Naive thymus-derived CD8-positive, alpha-beta T cell (primary cell): ENCODE measurements at places on chromosomes 16 and 17.

DNA sequence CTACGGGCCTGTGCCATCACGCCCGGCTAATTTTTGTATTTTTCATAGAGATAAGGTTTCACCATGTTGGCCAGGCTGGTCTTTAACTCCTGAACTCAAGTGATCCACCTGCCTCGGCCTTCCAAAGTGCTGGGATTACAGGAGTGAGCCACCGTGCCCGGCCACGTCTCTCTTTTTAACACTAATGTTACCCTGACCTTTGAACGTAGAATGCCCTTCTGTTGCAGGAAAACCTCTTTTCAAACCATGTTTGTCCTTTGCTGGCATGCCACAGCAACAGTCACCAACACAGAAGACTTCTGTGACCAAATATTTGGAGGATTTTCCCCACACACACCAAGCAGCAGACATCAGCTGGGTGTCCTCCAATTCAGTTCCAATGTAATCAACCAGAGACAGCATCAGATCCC, 7.8 kb upstream of the HSD17B1 start:
- no peak for DNase-seq

- DNase-seq: no peak
Observed at GRCh38 chr17:62805234-62805633, 2.9 kb downstream of the MARCHF10 start.

GRCh38 chr16:21940570-21940969, 12.6 kb upstream of the UQCRC2 start:
- no peak for DNase-seq

DNA sequence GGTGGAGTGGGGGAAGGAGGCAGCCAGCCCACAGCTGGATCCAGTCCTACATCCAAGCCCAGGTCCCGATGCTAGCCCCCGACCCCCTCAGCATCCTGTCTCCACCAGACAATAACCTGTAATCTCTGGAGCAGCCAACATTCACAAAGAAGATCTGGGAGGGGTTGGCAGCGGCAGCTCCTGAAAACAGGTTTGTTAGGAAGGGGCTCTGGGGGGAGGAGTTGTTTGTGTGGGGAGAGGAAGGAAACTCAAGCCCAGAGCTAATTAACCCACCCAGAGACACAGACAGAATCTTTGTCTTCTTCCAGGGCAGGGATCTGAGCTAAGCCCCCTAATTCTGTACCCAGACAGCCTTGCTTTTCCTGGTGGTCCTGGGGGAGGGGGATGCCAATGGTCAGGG, 4.6 kb upstream of the C17orf113 start:
- no peak for DNase-seq

GRCh38 chr16:27701381-27701780, 151.4 kb downstream of the KATNIP start:
- DNase-seq: no peak

GRCh38 chr17:1593630-1593931, 31.0 kb upstream of the PITPNA start:
- no peak for DNase-seq

DNA sequence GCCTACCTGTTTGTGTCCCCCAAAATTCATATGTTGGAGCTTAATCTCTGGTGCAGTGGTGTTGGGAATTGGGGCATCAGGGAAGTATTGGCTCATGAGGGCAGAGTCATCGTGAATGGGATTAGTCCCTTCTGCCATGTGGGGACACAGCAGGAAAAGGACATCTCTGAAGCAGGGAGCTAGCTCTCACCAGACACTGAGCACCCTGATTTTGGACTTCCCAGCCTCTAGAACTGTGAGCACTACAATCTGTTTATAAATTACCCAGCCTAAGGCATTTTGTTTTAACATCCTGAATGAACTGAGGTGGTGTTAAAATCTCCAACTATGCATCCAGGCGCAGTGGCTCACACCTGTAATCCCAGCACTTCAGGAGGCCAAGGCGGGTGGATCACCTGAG, 206.0 kb downstream of the SEC14L1 start:
- no peak for DNase-seq

GRCh38 chr16:20611975-20612481, 35.9 kb upstream of the ACSM2B start:
- no peak for DNase-seq

- no peak for DNase-seq
Observed at GRCh38 chr16:78127130-78127529, 27.7 kb downstream of the WWOX start.

DNA sequence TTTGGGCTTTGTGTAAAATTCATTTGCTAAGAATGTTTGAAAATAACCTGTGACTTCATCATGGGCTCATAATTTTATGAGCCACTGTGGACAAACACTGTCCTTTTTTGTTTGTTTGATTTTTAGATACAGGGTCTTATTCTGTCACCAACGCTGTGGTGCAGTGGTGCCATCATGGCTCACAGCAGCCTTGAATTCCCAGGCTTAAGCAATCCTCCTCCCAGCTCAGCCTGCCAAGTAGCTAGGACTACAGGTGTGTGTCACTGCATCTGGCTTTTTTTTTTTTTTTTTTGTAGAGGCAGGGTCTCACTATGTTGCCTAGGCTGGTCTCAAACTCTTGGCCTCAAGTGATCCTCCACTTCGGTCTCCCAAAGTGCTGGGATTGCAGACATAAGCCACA, 8.3 kb downstream of the TEX2 start:
- DNase-seq: no peak

- DNase-seq: peak; percentile 52
Observed at GRCh38 chr17:4881761-4882555, 17.4 kb upstream of the C17orf107 start.

DNA sequence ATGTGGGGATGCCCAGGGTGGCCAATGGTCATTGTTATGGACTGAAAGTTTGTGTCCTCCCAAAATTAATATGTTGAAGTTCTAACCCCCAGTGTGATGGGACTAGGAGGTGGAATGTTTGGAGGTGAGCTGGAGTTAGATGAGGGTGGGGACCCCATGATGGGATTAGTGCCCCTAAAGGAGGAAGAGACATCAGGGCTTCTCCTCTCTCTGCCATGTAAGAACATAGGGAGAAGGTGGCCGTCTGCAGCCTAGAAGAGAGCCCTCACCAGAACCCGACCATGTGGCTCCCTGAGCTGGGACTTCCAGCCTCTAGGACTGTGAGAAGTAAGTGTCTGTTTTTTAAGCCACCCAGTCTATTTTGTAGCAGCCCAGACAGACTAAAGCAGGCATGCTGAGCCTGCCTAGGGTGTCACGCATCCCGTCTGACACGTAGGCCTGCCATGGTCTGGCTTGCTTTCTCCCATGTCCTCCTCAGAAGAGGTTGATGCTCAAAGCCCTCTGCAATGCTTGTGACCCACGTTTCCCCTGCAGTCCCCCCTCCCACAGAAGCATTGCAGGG, 4.0 kb upstream of the PRPSAP1 start:
- no peak for DNase-seq

DNA sequence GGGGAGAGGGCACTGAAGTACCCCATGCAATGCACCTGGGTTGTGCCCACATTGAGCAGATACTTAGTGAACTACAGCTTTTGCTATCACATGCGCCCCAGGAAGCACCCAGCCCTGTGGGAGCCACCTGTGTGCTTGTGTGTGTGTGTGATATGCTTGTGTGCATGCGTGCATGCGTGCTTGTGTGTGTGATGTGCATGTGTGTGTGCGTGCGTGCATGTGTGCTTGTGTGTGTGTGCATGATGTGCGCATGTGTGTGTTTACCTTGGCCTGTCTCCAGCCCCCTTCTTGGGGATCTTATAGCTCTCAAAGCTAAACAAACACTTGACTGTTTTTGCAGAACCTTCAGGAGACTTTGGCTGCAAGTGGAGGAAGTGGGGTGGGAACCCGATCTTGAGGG, 841 bp downstream of the C16orf89 start:
- no peak for DNase-seq

- no peak for DNase-seq
Observed at GRCh38 chr16:71826533-71827017, 17.9 kb upstream of the AP1G1 start.

DNA sequence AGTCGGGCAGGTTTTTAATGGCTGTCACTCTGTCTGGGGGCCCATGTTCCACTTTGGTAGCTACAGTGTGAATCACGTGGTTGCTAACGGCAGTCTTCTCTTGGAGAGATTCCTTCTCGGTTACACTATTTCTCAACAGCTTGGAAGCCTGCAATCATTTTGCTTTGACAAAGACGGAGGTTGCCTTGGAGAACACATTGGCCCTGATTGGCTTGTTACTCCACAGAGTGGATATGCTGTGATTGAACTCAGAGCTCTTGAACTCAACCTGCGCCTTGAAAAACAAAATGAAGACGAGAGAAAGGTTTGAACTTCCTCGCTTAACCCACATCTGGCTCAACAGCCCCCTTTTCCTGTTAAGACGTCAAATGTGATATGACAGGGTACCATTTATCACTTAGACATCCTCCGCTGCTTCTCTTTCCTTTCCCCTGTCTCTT, 218.9 kb downstream of the MAF start:
- no peak for DNase-seq

DNA sequence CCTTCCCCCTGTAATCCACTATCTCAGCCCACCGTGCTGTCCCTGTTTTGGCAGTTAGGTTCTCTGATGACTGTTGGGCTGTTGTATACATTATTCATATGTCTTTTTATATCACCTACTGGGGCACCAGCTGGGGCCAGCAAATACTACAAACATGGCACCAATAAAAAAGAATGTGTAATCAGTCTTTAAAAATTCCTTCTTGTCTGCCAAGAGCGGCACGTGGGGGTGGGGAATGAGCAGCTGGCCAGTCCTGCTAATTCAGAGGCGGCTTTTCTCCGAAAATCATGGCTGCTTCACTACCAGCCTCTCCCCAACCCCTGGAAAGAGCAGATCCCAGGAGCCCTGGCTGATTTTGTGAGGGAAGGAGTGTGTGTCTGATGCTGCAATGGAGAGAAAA, 77.7 kb upstream of the EEF2KMT start:
- DNase-seq: no peak

DNA sequence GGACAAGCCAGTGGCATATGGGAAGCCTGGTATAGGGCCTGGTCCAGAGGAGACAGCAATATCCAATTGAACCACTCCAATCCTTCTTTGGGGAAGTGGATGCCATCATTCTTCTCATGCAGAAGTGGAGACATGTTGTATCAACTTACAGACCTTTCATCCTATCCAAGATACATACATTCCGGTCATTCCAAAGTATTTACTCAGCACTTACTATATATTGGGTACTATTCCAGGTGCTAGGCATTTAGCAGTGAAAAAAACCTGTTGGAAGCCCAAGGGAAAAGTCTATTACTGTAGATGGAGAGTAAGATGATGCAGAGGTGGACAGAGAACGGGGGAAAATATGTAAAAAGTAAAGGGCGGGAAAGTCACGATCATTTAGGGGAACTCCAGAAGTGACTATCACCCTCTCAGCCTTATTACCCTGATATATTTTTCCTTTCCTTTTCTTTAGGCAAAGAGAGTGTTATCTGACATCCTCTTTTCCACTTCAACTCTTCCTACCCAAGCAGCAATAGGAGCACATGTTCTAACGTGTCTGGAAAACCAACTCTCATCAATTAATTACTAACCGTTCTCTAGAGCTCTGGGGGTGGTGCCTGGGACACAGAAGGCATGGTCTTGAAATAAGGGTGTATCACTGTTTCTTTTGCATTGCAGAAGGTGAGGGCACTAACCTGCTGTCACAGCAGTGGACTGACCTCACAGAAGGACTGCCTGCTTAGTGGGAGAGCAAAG, 210.1 kb upstream of the MAF start:
- no peak for DNase-seq

DNA sequence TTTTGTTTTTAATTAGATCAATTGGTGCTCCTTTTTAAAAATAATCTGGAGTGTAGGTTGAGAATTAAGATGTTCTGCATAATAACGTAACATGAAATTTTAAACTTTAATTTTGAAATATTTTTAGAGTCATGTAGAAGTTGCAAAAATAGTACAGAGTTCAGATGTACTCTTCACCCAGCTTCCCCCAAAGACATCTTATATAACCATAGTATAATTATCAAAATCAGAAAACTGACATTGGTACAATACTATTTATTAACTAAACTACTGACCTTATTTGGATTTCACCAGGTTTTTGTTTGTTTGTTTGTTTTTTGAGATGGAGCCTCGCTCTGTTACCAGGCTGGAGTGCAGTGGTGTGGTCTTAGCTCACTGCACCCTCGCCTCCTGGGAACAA, 76.9 kb downstream of the PPM1E start:
- no peak for DNase-seq

GRCh38 chr16:84617041-84617790, 662 bp downstream of the COTL1 start:
- DNase-seq: peak; percentile 55

- no peak for DNase-seq
Observed at GRCh38 chr17:75565066-75565465, 22.5 kb upstream of the MYO15B start.

DNA sequence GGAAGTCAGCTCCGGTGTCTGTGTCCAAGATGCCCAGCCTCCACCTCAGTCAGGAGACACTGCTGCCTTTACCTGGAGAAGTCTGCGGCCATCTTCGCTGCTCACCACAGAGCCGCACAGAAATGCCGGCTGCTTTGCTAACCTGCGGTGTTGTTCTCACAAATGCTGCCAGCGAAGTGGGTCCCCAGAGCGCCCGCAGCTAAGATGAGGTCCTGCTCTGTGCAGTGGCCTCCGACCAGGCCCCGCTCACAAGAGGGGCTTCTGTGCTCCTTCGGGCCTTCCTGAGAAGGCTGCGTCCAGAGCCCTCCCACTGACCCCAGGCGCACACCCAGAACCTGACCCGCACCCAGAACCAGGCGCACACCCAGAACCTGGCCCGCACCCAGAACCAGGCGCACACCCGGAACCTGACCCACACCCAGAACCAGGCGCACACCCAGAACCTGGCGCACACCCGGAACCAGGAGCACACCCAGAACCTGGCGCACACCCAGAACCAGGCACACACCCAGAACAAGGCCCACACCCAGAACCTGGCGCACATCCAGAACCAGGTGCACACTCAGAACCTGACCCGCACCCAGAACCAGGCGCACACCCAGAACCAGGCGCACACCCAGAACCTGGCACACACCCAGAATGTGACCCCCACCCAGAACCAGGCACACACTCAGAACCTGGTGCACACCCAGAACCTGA, 51.5 kb upstream of the FASN start:
- no peak for DNase-seq

- no peak for DNase-seq
Observed at GRCh38 chr17:65902831-65903522, 289.0 kb downstream of the CEP112 start.

DNA sequence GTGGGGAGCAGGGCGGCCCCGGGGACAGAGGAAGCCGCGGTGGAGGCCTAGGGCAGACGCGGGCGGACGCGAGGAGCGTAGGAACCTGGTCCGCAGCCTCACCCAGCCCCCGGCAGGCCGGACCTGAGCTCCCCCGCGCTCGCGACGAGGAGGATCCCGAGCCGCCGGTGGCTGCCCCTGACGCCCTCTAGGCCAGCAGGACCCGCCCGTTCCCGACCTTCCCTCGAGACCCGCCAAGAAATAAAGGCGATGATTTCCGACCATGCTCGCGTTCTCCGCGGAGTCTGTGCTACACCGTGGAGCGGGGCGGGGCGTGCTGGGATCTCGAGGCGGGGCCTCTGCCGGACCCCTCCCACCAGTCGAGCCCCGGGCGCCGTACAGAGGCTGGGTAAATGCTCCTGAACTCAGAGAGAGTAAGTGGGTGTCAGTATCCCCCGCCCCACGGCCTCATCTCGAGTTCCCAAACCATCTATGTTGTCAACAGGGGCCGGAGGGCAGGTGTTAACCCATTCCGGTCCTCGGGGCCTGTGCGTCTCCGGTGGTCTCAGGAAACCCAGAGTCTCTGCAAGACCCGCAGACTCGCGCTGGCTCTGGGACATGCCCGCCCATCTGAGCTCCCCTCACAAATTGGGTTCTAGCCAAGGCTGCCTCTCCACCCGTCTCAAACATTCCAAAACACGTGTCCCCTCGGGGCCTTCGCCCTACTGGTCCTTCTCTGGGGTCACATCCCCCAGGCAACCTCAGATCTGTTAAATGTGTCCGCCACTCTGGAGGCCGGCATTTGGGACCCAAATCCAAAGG, 13.7 kb downstream of the SYCE1L start:
- peak; percentile 77 for DNase-seq
